LoVo (cell line): ENCODE measurements at places on chromosomes 4 and X.

DNA sequence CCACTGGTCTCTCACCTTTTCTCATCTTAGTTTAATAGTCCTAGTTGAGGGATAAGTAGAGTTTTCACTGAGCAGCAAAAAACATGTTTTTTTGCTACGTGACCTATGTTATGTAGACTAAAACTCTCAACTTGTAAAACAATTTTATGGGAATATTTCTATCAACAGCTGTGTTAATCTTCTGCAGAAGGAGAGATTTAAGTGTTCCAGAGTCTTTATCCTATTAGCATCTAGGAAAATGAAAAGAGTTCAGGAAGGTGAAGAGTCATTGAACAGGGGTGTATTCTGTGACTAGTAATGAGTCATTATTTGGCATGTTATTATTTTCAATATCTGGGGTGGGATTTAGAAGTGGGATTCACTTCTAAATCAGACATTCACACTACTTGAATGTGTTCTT lies 41.9 kb downstream of the RRAGB start:
- DNase-seq: no peak

GRCh38 chrX:44456685-44457084 lies 86.0 kb downstream of the FUNDC1 start:
- no peak for DNase-seq

- no peak for DNase-seq
Observed at GRCh38 chrX:122115604-122116003, 1068.2 kb downstream of the GLUD2 start.

GRCh38 chrX:136862546-136862945 lies 18.0 kb downstream of the RBMX start:
- no peak for DNase-seq
